ENCODE measurements at places on chromosomes 1 and 21.

DNA sequence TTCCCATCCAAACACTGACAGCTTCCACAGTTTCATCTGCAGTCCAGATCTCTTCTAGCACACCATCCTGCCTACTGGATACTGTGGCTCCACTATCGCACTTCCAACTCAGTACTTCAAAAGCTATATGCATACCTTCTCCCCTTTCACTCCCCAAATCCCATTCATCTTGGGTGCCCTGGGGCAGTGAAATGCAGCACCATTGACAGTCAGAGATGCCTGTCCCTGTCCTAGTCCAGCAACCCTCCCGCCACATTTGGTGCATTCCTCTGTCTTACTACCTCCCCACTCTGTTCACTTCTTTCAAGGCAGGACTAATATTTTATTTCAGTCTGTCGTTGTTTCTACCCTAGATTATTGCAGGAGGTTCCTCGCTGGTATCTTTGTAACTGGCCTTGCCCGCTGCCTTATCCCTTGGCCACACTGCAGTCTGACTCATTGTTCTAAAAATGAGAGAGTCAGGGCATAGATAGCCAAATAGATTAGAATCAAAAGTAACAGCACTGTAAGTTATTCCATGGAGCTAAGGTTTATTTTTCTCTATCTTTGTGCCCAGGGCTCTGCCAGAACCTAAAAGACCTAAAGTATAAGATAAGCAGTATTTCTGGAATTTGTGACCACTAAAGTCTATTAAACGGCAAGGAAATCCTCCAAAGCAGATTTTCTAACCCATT is 96.7 kb downstream of the ESRRG start:
- no peak for DNase-seq

DNA sequence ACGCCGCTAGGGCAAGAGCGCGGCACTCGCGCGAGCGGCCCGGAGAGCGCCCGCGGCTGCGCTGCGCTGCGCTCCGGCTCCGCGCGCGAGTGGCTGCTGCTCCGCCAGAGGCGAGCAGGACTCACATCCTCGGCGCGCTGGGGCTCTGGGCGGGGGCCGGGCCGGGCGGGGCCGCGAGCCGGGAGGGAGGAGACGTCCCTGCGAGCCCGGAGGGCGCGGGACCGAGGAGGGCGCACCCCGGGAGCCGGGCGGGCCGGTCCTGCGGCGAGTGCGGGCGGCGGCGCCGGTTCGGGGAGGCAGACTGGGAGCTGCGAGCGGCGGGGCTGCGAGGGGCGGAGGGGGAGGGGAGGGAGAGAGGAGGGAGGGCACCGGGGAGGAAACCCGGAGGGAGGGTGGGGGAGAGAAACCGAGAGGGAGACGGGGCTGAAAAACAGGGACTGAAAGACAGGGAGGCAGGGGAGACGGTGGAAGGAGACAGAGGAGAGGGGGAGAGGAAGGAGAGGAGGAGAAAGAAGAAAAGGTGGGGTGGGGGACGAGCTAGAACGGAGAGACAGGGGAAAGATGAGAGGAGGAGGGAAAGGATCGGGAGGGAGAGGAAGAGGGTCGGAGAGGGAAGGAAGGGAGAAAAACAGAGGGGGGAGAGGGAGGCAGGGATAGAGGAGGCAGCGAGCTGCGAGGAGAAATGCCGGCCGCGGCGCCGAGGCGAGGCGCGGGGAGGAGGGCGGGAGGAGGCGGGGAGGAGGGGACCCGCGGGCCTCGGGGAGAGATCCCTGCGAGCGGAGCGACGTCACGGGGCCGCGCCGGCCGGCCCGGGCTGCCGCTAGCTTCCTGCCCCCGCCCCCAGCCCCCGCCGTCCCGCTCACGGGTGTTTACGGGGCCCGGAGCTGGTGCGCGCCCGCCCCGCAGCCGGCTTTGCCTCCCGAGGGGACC is at the start of gene CAMK2N1:
TSS of gene CAMK2N1 (minus strand) at position 684 of the 930 bp plus-strand sequence. CDS start 831 bp downstream, outside the sequence.
- DNase-seq: no peak

DNA sequence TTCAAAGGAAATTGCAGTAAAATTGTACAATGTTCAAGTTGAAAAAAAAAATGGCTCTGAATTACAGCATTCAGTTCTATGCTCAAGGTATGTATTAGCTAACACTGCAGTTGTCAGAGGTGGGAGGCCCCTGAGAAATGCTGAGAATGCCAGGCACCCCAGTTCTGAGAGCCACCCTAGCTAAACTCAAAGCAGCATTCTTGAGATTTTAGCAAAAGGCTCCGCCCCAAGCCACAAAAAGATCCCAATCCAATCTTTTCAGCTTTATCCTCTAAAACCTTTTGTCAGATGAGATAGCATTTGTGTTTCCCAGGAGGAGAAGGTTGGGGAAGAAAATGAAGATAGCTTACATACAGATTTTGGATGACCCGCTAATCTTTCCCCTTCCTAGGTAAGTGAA is 68.8 kb downstream of the SMYD2 start:
- no peak for DNase-seq

DNA sequence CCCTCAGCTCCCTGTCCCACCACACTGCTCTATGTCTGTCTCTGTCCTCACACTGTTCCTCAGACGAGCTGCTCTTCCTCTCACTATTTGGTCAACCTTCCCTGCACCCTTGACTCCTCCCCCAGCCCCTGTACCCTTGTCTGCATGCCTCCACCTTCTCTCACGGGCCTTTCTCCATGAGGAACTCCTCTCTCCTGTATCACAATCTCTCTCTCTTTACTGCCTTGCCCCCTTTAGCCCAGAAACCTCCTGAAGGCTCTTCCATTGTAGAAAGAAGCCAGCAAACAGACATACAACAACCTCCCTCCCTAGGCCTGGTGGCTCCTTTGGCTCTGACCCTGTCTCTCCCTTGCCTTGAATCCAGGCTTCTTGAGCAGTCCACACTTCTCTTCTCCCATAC is 251.6 kb upstream of the CSF3R start:
- no peak for DNase-seq

DNA sequence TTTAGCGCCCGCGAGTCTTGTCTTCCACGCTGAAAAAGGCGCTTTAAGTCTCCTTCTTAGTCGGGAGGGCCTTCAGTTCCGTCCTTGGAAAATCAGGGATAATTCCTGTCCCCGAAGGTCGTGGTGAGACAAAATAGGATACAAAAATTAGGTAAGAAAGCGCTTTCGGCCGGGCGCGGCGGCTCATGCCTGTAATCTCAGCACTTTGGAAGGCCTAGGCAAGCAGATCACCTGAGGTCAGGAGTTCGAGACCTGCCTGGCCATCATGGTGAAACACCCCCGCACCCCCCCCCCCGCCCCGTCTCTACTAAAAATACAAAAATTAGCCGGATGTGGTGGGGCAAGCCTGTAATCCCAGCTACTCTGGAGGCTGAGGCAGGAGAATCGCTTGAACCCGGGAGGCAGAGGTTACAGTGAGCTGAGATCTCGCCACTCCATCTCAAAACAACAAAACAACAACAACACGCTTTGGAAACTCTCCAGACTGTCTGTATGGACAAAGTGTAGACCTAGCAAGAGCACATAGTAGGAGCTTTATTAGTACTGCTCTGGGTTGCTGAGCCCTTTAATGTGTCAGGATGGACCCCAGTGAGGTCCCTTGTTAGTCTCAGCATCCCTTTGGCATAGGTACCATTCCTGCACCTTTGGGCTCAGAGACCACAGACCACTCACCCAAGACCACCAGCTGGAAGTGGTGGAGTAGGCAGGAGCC is 790 bp upstream of the TMEM54 start:
- DNase-seq: no peak

GRCh38 chr1:179127163-179127895 is 45.5 kb downstream of the TOR3A start:
- no peak for DNase-seq

DNA sequence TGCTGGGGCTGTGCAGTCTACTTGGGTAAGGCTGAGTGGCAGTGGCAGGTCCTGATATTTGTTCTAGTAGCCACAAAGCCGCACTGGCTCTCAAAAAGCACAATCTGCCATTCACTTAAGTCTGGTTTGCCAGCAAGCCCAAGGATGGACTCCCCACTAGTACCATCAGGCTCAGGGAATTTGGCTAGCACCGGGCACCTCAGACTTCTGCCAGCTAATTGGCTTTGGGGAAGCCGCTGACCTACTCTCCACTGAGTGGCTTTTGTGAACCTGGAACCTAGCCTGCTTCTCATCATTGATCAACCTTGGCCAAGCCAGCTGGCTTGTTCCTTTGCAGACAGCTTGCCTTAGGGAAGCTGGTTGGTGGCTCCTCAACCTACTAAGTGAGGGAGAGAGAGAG is 83.1 kb downstream of the ESRRG start:
- DNase-seq: no peak

- no peak for DNase-seq
Measured at GRCh38 chr1:171869097-171869496, 27.8 kb downstream of the DNM3 start.

DNA sequence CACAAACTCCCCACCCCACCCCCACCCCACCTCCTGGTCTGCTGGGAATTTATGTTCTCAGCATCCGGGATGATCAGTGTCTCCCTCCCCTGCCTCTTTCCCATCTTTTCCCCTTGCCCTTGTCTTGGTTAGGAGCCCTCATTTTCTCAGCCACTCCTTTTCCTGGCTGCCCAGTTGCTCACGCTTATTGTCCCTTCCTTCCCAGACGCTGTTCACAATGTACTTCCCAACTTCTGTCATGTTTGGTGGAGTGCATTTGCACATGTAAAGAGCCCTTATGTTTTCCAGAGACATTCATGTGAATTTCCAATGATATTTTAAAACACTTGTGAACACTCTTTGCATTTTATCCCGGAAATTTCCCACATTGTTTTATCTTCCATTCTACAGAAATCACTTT is 192.1 kb downstream of the RHOU start:
- no peak for DNase-seq

GRCh38 chr1:68963353-68963752 is 466.5 kb upstream of the DEPDC1 start:
- no peak for DNase-seq

- no peak for DNase-seq
Measured at GRCh38 chr1:155279268-155279667, 2.0 kb downstream of the HCN3 start.

DNA sequence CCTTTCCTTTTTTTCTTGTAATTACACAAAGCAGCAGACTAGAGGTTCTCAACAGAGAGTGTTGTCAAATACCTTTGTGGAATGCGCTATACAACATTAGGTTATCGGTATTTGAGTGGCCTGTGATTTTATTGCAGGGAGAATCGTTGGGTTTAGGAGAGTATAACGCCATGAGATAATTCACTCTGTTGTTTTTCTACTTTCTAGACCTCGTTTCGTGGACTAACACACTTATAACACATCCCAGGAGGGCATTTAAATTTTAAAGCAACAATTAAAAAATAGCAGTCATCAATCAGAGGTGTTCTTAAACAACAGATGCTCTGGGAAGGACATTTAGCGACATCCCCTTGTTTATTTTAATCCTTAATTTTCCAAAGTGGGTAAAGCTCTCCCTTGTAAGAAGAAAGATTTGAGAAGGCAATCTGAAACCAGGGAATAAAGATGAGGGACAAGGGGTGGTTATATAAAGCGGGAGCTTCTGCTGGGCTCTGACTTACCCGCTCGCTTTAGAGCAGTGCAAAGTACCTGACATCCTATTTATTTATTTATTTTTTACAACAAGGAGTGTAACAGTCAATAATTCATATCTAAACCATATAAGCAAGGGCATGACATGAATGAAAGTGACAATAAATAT is 4.9 kb downstream of the PBX1 start:
- no peak for DNase-seq

- DNase-seq: peak; percentile 39
Measured at GRCh38 chr1:41418857-41419583, 57.8 kb downstream of the FOXO6 start.

GRCh38 chr1:204580862-204581261 is 64.7 kb downstream of the MDM4 start:
- DNase-seq: no peak

DNA sequence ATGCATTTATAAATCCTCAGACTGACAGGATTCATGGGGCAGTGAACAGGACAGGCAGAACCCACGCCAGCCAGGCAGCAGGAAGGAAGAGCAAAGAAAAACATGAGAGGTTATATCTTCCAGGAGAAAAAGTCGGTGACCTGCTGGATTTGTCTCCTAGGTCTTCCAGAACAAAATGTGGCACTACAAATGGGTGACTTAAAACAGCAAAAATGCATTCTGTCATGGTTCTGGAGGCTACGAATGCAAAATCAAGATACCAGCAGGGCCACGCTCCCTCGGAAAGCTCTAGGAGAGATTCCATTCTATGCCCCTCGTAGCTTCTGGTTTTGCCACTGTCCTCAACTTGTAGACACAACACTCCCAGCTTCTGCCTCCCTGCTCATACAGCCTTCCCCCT is 63.4 kb downstream of the PSMG1 start:
- DNase-seq: no peak

- no peak for DNase-seq
Measured at GRCh38 chr21:26116456-26117011, 54.0 kb downstream of the APP start.

DNA sequence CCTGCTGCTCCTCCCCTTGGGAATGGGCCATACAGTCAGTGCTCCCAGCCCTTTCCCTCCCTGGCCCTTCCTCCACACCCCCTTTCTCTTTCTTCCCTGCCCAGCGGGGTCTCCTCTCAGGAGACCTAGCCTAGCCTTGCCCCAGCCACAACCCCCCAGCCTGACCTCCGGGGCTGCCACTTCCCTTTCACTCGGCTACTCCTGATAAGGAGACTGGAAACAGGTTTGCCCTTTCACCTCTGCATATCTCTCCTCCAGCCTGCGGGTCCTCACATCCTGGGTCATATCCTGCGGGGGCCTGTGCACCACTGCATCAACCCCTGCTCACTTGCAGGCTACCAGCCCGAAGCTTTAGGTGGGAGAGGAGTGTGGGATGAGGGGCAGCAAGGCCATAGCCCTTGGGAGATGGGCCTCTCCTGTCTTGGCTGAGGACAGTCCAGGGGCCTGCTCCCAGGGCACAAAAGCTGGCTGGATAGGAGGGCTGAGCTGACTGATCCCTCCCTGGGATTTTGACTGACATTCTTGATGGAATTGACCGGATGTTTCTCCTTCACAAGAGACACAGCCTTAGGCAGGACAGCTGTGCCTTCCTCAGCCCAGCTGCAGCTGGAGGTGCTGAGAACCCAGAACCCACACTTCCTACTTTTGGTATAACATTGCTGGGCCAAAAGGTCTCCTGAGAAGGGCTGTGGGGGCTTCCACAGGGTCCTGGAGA is 19.2 kb upstream of the ALX3 start:
- no peak for DNase-seq

- peak; percentile 97 for DNase-seq
Measured at GRCh38 chr1:235954306-235955283, 87.9 kb upstream of the LYST start.

GRCh38 chr1:232380596-232380995 is 249.3 kb downstream of the SIPA1L2 start:
- no peak for DNase-seq

DNA sequence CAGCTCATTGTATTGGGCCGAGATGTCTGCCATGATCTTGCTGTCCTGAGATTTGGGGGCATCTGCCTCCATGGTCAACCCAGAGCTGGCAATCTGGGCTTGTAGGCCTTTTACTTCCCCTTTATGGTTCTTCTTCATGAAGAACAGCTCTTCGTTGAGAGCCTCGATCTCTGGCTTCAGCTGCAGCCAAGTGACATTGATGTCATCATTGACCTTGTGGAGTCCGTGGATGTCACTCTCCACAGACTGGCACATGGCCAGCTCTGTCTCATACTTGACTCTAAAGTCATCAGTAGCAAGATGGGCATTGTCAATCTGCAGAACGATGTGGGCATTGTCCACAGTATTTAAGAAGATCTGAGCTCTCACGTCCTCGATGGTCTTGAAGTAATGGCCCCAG is 29.2 kb downstream of the RAP1A start:
- peak; percentile 75 for DNase-seq

Measured in inflammatory macrophage treated with lipopolysaccharide for 1 hour (primary cell).